ENCODE measurements at places on chromosomes 1 and 21.

GRCh38 chr1:10788592-10789006 lies 7.8 kb downstream of the CASZ1 start:
- peaks cover 4% of the 10 kb centered on the region for H3K4me1 ChIP-seq
- no peak overlapping the region for H3K4me3 ChIP-seq
- H3K27me3 ChIP-seq, result peaks cover 58% of the 10 kb centered on the region
- H3K36me3 ChIP-seq, result no peaks in the 10 kb centered on the region
- H3K27ac ChIP-seq, result no peak overlapping the region

- no peaks in the 10 kb centered on the region for H3K27me3 ChIP-seq
- peak overlapping the region; percentile 55 for H3K4me3 ChIP-seq
- no peak for DNase-seq
- H3K27ac ChIP-seq, result peak overlapping the region; percentile 96
Measured at GRCh38 chr1:91752324-91752723, 133.6 kb downstream of the TGFBR3 start.

DNA sequence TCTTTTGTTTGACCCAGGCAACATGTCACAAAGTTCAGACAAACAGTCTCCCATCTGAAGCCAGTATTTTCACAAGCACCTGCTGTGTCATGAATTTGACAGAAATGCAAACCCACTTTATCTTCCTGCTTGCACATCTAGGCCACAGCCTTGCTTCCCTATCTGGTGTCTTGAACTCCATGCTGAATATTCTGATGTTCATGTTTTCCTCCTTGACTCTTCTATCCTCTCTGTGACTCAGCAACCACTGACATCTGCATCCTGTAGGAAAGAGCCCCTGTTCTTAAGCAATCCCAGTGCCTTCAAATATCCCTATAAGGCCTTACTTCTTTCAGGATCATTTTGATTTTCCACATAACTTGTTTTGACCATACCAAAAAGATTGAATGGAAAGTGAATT lies 6.5 kb downstream of the CD55 start:
- no peak for DNase-seq
- H3K27ac ChIP-seq, result peak overlapping the region; percentile 38

DNA sequence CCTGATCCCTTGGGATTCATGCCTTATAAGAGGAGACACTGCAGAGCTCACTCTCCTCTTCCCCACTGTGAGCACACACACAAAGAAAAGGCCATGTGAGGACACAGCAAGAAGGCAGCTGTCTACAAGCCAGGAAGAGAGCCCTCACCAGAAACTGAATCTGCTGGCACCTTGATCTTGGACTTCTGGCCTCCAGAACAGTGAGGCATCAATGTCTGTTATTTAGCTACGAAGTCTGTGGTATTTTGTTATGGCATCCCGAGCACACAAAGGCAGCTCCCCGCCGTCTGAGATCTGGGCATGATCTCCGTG lies 47.1 kb upstream of the RPL11 start:
- no peaks in the 10 kb centered on the region for H3K4me1 ChIP-seq
- no peak overlapping the region for H3K27ac ChIP-seq
- no peaks in the 10 kb centered on the region for H3K27me3 ChIP-seq
- no peak overlapping the region for H3K4me3 ChIP-seq
- H3K36me3 ChIP-seq, result no peaks in the 10 kb centered on the region

DNA sequence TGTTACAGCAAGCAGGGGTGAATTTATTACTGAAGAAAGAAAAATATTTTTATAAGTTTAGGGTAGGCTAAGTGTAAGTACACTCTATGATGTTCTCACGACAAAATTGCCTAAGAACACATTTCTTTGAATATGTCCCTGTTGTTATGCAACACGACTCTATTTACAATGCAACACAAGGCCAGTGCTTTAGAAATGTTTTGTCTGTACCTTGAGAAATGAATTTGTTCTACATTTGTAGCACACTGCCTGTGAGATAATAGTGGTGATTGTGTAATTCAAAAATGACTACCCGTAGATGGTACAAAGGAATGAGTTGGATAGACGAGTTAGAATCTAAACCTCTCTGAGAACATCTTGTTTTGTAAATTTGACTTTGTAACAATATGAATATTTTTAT lies 63.7 kb upstream of the IGSF5 start:
- no peak overlapping the region for H3K4me3 ChIP-seq
- H3K27me3 ChIP-seq, result no peaks in the 10 kb centered on the region
- DNase-seq, result no peak
- H3K27ac ChIP-seq, result no peak overlapping the region
- H3K4me1 ChIP-seq, result no peaks in the 10 kb centered on the region

DNA sequence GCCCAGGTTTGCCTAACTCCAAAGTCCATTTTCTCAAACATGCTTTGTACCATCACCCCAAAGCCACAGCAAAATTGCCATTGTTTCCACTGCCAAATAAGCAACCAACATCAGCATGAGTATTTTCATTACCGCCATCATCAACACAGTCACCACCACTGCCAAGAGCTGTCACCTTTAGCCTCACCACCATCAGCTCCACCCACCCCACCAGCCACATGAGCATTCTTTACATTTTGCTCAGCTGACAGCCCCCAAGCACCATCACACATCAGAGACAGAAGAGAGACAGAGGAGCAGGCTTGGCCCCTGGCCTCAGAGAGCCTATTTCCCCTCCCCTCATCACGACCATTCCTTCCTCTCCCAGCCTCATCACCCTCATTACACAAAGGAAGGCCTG lies 42.7 kb downstream of the TAS1R2 start:
- no peak overlapping the region for H3K27ac ChIP-seq
- H3K36me3 ChIP-seq, result no peaks in the 10 kb centered on the region
- no peak overlapping the region for H3K4me3 ChIP-seq
- H3K4me1 ChIP-seq, result no peaks in the 10 kb centered on the region
- DNase-seq, result no peak

- H3K27ac ChIP-seq, result no peak overlapping the region
- H3K4me1 ChIP-seq, result no peaks in the 10 kb centered on the region
- peaks cover 12% of the 10 kb centered on the region for H3K27me3 ChIP-seq
- H3K4me3 ChIP-seq, result no peak overlapping the region
- no peaks in the 10 kb centered on the region for H3K36me3 ChIP-seq
Measured at GRCh38 chr1:98019747-98020146, 98.9 kb upstream of the DPYD start.

GRCh38 chr1:25598879-25599278 lies 17.7 kb upstream of the MAN1C1 start:
- H3K36me3 ChIP-seq, result no peaks in the 10 kb centered on the region
- no peak for DNase-seq
- no peak overlapping the region for H3K27ac ChIP-seq
- H3K27me3 ChIP-seq, result no peaks in the 10 kb centered on the region

GRCh38 chr1:30087465-30087864 lies 635.9 kb downstream of the MATN1 start:
- H3K27me3 ChIP-seq, result peaks cover 72% of the 10 kb centered on the region
- H3K27ac ChIP-seq, result no peak overlapping the region
- no peak for DNase-seq
- H3K36me3 ChIP-seq, result no peaks in the 10 kb centered on the region
- no peak overlapping the region for H3K4me3 ChIP-seq

DNA sequence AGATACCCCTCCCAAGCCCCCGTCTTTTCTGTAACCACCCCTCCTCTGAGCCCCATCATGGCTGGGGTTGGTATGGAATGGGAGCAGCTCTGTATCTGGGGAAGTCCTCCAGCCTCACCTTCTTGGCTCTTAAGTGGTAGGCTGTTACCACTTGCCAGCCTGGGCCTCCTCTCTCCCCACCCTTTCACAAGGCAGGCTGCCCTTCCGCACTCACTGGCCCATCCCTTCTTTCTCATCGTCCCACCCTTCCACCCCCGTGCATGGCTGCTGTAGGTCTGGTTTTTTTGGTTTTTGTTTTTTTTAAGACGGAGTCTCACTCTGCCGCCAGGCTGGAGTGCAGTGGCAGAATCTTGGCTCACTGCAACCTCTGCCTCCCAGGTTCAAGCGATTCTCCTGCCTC lies 5.2 kb downstream of the CYB561D1 start:
- H3K36me3 ChIP-seq, result peaks cover 56% of the 10 kb centered on the region
- peaks cover 88% of the 10 kb centered on the region for H3K4me1 ChIP-seq
- H3K27me3 ChIP-seq, result no peaks in the 10 kb centered on the region
- DNase-seq, result no peak

DNA sequence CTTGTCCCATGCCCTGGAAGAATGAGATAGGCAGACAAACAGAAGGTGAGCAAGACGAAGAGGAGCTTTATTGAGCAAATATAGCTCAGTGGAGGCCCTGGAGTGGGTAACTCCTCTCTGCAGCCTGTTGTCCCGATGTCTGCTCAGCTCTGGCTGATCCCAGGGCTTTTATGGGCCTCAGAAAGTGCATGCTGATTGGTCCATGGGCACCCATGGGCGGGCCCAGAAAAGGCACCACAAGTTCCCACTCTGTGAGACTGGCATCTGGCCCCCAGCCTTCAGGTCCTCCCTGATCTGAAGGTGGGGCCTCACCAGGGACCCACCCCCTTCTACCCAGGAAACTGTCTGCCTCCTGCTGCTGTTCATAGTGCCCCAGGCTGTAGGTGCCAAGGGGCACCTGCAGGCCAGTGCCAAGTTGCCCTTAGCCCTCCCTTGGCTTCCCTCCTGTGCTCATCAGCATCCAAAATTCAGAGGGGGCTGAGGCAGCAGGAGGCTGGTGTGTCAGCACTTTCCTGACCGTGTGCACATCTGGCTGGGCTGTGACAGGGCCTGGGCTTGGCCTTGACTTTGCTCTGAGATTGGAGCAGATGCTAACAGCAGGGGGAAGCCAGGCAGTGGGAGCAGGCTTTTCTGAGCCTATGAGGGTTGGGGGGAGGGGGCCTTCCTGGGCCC lies 35.4 kb downstream of the ACTL8 start:
- no peak overlapping the region for H3K27ac ChIP-seq
- H3K36me3 ChIP-seq, result no peaks in the 10 kb centered on the region
- H3K27me3 ChIP-seq, result peaks cover 24% of the 10 kb centered on the region
- H3K4me1 ChIP-seq, result no peaks in the 10 kb centered on the region

DNA sequence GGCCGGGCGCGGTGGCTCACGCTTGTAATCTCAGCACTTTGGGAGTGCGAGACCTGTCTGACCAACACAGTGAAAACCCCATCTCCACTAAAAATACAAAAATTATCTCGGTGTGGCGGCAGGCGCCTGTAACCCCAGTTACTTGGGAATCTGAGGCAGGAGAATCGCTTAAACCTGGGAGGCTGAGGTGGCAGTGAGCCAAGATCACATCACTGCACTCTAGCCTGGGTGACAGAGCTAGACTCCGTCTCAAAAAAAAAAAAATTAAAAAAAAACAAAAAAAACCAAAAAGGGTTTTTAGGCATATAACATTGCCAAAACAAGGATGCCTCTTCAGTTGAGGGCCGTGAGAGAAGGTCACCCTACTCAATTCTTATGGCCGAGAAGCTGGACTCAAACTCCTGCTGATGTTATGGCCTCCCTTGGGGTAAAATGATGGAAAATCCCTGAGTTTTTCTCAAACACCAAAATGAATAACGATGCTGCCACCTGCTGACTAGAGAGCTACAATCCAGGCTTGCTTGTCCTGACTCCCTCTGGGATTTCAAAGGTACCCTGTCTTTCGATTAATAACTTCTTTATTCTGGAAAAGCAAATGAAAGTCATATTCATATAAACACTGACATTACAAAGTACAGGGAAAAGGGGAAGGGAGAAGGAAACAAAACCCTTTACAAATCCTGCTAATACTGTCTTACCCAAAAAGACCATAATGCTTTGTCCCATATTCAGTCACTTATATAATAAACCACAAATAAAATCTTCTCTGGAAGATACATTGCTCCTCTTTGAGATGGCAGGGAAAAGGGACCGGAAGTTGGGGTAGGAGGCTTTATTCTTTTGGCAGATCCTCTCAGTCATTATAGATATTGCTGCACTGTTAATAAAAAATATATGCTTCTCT lies 10.7 kb downstream of the RAB42 start:
- DNase-seq, result peak; percentile 32
- H3K27me3 ChIP-seq, result no peaks in the 10 kb centered on the region
- no peak overlapping the region for H3K4me3 ChIP-seq
- no peak overlapping the region for H3K27ac ChIP-seq

- H3K36me3 ChIP-seq, result no peaks in the 10 kb centered on the region
- no peak overlapping the region for H3K27ac ChIP-seq
- no peak for DNase-seq
- peaks cover 6% of the 10 kb centered on the region for H3K4me1 ChIP-seq
- peaks cover 8% of the 10 kb centered on the region for H3K27me3 ChIP-seq
- H3K4me3 ChIP-seq, result no peak overlapping the region
Measured at GRCh38 chr1:219797009-219797408, 131.3 kb downstream of the SLC30A10 start.

DNA sequence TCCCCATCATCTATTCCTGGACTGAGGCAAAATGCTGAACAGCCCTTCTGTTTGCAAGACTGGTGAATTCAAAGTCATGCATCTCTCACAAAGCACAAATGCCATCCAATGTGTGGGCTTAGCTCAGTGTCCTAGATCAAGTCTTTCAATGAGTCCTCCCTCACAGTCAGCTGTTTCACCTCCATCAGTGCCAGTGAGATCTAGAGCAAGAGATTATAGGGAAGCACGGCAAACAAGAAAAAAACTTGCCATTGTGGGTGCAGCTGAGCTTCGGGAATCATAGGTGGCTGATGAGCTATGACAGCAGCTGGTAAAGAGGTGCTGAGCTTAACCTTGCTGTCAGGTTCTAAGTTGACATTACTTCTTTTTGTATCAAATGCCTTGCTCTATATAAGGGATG lies 130.2 kb downstream of the LMX1A start:
- DNase-seq, result no peak
- H3K36me3 ChIP-seq, result no peaks in the 10 kb centered on the region
- H3K4me3 ChIP-seq, result no peak overlapping the region
- no peaks in the 10 kb centered on the region for H3K4me1 ChIP-seq
- H3K27me3 ChIP-seq, result peaks cover 2% of the 10 kb centered on the region
- H3K27ac ChIP-seq, result no peak overlapping the region

GRCh38 chr1:24191860-24192259 lies 4.8 kb upstream of the IFNLR1 start:
- H3K27ac ChIP-seq, result peak overlapping the region; percentile 62
- H3K4me1 ChIP-seq, result peaks cover 75% of the 10 kb centered on the region
- H3K36me3 ChIP-seq, result no peaks in the 10 kb centered on the region
- H3K4me3 ChIP-seq, result no peak overlapping the region

GRCh38 chr1:163308811-163309210 lies 12.9 kb upstream of the NUF2 start:
- H3K36me3 ChIP-seq, result peaks cover 54% of the 10 kb centered on the region
- peak overlapping the region; percentile 55 for H3K27ac ChIP-seq
- no peaks in the 10 kb centered on the region for H3K27me3 ChIP-seq
- H3K4me3 ChIP-seq, result no peak overlapping the region
- no peak for DNase-seq

DNA sequence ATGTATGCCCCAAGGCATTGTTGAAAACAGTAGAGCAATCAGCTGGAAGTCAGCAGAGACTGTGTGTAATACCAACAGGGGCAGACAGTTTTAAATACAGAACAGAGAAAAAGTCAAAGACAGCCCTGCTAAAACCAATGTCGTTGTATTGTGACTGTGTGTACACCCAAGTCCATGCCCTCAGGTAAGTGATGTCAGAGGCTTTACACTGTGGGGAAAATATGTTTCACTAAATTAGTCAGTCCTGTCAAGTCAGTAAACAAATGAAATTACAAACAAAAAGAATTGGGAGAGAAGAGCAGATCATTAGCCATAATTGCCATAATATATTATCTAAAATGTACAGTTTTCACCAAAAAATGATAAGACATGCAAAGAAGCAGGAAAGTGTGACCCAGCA lies 2.4 kb upstream of the CYP2J2 start:
- no peak overlapping the region for H3K4me3 ChIP-seq
- peaks cover 14% of the 10 kb centered on the region for H3K4me1 ChIP-seq

All from activated T-cell treated with anti-CD3 and anti-CD28 coated beads, Interleukin-2, amount 50 U/mL, for 24 hours (primary cell).